Left ventricle myocardium inferior (tissue), 1 donor: ENCODE measurements at places on chromosomes 1 and 21.
A peak's percentile ranks its signal among the peaks of the same experiment; 100 is the strongest.

GRCh38 chr1:49306507-49307070 is 529.9 kb upstream of the BEND5 start:
- no peak for DNase-seq

GRCh38 chr1:148318904-148319242 is 164.2 kb downstream of the PPIAL4G start:
- no peak for DNase-seq

DNA sequence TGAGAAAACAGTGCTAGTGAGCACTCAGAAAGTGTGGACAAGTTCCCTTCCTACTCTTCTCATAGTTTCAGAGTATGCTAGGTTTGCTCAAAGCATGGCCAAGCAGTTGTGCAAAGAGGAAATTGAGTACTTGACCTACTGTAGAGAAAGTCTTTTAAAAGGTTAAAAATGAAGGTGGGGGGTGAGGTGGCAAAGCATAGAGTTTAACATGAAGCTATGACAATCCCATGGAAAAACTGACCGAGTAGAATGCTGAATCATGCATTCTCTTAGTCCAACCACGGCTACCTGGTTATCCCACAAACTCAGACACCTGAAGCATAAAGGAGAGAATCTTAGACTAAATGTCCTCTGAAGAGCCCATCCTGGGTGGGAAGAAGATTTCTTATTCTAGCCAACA is 79.9 kb downstream of the PTPN14 start:
- DNase-seq = no peak

GRCh38 chr1:145983960-145984830 is 12.2 kb downstream of the TXNIP start:
- DNase-seq = no peak

- no peak for DNase-seq
Observed at GRCh38 chr1:156496211-156496761, 4.3 kb downstream of the MEF2D start.

DNA sequence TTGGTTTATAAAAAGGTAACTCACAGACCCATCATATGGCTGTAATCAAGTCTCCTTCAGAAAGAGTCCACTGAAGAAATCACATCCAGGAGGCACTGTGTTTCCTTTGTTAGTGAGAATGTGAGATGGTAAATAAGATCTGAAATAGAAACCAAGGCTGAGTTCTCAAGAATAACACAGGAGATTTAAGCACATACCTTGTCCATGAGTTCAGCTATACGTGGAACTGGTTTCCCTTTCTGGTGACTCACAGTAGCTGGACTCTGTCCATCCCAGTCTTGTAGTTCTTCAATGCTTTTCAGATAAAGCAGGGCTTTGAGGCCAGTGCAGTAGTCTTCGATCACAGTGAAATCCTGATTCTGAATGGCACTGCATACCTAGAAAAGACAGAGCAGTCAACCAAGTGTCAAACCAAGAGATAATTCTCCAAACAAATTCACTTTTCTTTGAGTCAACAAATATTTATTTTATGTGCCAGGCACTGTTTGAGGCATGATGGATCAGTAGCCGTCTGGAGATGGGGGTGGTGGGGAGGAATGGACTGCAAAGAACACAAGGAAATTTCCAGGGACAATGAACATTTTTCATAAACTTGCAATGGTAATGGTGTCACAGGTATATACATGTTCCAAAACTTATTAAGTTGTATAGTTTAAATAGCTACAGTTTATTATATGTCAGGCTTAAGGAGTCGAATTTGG is 471.4 kb downstream of the PTBP2 start:
- DNase-seq = no peak

DNA sequence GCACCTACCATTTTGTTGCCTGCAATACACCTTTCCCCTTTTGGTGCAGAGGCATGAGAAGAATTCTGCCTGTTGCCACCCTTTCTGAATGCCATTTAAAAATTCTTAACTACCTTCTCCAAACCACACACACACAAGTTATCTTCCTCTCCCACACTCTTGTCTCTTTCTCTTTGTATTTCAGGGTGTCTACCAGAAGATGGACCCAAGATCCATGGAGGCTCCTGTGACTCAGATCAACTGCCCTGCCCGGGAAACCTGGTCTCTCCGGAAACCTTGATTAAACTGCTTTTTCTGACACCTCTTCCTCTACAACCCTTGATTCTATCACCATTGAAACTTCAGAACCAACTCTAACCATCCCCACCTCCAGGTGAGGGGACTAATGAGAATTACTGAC is 2.4 kb upstream of the TARS2 start:
- DNase-seq = no peak

GRCh38 chr1:192066202-192066601 is 92.1 kb upstream of the RGS18 start:
- no peak for DNase-seq

DNA sequence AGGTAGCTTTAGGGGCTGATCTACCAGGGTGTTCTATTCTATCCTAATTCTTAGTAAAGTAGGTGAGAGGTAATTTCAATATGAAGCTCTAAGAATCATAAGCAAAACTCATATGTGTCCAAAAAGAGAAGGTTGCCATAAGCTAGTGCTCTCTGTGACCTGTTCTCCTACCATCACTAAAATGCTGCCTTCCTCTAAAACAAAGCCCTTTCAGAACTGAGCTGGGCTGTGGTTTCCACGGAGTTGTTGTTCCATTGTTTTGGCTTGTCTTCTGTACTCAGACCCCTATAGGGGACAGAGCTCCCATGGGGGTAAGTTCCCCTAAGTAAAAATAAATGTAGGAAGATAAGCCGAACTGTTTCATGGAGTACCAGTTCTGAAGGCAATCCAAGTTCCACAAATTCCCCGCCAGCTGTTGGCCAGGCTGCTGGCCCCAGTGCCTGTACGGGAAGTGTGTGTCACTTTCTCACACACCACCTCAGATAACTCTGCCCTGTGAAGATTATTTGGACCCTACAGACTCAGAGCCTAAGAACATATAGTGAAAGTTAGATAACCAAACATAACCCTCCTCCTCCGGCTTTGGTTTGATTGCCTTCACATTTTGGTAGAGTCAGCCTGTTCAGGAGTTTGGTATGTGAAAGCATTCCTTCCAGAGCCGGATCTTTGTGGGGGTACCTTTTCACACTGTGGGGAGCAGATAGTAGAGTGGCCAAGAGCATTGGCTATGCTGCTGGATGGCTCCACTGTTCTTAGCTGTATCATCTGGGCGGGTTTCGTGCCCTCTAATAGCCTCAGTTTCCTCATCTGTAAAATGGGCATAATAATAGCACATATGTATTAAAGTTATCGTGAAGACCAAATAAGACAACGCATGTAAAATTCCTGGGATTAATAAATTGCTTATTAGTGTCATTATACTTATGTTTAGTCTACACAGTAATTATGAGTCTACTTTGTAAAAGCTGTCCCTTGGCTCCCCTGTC is 10.8 kb downstream of the DPT start:
- peak; percentile 50 for DNase-seq

- no peak for DNase-seq
Observed at GRCh38 chr1:101235216-101235695, 1.6 kb upstream of the S1PR1 start.
